NCI-H2081 treated with DMSO at 0.1 percent for 48 hours (cell line): ENCODE measurements at places on chromosomes 7 and 10.

DNA sequence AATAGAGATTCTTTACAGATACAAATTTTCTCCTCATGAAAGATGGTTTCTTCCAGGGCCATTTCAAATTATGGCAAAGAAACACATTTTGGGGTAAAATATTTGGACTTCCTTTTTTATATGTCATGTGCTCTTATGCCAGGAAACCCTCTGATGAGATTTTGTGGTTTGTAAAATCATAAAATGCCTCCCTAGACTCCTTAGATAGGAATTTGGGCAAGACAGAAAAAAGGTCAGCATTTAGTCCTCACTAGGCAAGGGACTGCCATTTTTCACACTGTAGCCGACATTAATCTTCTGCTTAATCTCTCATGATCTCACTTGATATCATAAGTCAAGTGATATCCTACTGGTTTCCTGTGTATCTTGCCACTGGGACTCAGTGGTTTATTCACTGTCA lies 286.4 kb downstream of the ARHGAP12 start:
- no peak for DNase-seq

DNA sequence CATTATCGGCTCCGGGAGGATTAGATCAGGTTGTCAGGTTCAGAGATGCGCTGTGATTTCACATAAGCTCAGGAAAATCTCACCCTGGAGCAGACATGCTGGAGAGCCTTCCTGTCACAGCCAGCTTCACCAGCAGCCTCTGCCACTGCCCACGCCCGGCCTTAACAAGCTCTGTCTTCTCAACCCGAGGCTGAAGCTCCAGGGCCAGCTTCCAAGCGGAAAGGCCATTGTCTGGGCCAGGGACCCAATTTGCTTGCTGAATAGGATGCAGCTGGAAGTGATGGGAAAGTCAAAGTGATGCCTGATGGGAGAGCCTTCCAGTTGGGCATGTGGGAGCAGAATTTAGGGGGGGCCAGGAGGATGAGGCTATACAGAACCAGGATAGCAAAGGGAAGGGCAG lies 36.3 kb downstream of the C10orf105 start:
- DNase-seq, result no peak

DNA sequence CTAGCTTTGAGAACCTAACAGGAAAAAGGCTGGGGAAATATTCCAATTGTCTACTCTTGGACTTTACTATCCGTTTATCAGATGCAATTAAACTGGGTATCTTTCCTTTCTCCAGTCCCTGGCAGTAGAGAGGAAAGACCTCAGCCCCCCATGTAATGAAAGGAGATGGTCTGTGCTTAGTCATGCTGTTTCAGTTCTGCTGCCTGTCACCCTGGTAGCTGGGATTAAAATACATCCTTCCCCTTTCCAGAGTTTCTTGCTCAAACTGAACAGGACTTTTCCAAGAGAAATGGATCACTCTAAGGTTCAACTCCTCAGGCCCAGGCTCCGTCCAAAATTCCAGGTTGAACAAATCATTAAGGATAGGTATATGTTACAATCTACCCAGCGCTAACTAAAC lies 202.9 kb downstream of the PTEN start:
- DNase-seq, result no peak

DNA sequence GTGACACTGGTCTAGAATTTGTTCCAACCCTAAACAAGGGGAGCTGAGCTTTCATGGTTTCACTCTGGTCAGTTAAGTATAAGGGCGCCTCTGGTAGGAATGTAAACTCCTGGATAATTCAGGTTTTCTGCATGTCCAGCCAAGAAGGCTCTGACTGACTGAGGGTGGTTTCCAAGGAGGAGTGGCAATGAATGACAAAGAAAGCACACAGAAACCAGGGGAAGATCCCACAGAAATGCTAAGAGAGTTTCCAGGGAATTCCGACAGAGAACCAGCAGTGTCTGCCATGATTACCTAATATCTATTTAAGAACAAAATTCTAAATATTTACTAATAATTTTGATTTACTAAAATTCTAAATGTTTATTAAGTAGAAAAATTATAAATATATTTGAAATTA lies 27.3 kb upstream of the NRG3 start:
- DNase-seq, result no peak

GRCh38 chr10:5095687-5096086 lies 1.5 kb downstream of the AKR1C3 start:
- DNase-seq, result no peak

GRCh38 chr10:43803791-43804190 lies 155.1 kb upstream of the ZNF32 start:
- DNase-seq, result no peak

- no peak for DNase-seq
Observed at GRCh38 chr7:28483112-28483511, 70.8 kb downstream of the CREB5 start.

- DNase-seq, result no peak
Observed at GRCh38 chr7:110938165-110938564, 152.8 kb upstream of the LRRN3 start.

- no peak for DNase-seq
Observed at GRCh38 chr10:74047871-74048270, 50.0 kb downstream of the VCL start.

DNA sequence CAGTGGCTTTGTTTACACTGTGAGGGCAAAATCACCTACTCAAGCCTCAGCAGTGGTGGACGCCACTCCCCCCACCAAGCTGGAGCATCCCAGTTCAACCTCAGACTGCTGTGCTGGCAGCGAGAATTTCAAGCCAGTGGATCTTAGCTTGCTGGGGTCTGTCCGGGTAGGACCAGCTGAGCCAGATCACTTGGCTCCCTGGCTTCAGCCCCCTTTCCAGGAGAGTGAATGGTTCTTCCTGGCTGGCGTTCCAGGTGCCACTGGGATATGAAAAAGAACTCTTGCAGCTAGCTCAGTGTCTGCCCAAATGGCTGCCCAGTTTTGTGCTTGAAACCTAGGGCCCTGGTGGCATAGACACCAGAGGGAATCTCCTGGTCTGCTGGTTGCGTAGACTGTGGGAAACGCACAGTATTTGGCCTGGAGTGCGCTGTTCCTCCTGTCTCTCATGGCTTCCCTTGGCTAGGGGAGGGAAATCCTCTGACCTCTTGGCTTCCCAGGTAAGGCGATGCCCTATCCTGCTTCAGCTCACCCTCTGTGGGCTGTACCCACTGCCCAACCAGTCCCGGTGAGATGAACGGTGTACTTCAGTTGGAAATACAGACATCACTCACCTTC lies 398.5 kb downstream of the ATRNL1 start:
- no peak for DNase-seq

DNA sequence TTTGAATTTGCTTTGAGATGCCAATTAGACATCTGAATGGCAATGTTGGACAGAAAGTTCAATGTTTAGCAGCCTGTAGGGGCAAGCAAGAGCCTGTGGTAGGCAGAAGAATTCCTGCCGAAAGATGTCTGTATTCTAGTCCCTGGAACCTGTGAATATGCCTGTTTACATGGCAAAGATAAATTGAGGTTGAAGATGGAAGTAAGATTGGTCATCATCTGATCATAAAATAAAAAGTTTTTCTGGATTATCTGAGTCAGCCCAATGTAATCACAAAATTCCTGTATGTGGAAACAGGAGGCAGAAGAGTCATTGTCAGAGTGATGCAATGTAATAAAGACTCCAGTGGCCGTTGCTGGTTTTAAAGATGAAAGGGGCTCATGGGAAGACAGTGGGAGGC lies 430.5 kb downstream of the MDFIC start:
- DNase-seq, result no peak

DNA sequence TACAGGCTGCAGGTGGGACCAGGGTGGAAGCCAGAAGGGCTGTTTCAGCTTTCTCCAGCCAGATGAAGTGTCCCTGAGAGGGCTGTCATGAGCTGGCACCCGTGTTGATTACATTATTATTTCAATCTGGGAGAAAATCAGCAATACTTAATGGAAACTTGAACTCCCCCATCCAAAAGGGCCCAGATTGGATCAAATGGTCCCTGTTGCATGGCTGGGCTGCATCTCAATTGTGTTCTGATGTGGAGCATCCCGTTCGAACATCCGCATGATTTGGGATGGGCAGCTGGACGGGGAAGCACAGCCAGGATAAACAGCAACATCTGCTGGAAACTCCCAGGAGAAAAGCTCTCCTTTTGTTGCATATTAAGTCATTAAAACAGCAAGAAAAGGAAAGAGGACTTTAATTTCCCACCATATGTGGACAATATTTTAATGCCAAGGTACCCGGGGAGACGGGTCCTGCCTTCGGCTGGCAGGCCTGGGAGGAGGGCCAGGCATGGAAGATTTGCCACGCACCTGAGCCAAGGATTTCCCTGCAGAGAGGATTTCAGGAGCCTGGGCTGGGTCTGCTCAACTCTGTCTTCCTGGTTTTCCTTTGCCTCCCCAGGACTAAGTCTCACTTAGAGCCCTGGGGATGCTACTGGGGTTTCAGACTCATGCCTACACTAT lies 52.4 kb downstream of the NPTX2 start:
- no peak for DNase-seq

DNA sequence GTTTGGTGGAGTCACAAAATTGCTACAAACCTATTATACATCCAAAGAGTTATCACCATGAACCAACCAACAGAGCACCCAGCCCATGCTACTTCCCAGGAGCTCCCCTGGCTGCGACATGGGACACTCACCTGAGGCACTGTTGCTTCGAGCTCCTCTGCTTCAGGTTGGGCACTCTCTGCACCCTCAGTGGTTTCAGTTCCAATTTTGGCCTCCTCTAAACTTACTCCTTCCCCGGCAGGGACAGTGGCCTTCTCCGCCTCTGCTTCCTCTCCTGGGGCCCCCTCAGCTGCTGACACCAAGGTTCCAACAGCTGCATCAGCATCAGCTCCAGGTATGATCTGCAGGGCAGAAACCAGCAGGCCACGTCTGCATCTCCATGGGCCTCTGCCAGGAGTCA lies 120.4 kb upstream of the TARP start:
- no peak for DNase-seq

GRCh38 chr10:72525689-72526088 lies 100.2 kb downstream of the MICU1 start:
- no peak for DNase-seq

GRCh38 chr10:60718886-60719285 lies 59.4 kb upstream of the CDK1 start:
- no peak for DNase-seq

GRCh38 chr7:111958896-111959295 lies 247.3 kb downstream of the DOCK4 start:
- peak; percentile 52 for DNase-seq

- no peak for DNase-seq
Observed at GRCh38 chr7:33685981-33686683, 219.2 kb upstream of the BMPER start.

- no peak for DNase-seq
Observed at GRCh38 chr7:154469652-154470051, 417.5 kb downstream of the DPP6 start.

- DNase-seq, result no peak
Observed at GRCh38 chr10:81068460-81068859, 530.8 kb downstream of the SH2D4B start.

- DNase-seq, result no peak
Observed at GRCh38 chr10:93599778-93600177, 1.3 kb downstream of the RBP4 start.

- no peak for DNase-seq
Observed at GRCh38 chr7:77181734-77182133, 17.9 kb downstream of the FGL2 start.

DNA sequence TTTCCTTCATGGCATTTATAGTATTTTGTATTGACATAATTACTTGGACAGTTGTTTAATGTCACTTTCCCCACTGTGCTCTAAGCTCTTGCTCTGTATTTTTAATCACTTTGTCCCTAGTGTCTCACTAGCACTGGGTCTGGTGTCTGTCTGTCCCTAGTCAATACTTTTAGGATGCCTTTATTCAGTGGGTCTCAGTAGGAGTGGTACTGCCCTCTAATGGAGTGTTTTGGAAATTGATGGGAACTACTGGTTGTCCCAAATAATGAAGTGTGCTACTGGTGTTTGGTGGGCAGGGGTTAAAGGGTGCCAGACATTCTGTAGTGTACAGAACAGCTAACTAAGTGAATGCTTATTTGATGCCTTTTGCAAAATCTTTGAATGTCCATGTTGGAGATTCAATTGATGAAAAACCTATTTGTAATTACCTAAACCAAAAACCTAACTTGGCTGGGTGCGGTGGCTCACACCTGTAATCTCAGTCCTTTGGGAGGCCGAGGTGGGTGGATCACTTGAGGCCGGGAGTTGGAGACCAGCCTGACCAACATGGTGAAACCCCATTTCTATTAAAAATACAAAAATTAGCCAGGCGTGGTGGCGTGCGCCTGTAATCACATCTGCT lies 33.3 kb downstream of the CDK14 start:
- DNase-seq, result peak; percentile 38

- DNase-seq, result no peak
Observed at GRCh38 chr7:50347693-50348092, 43.2 kb downstream of the IKZF1 start.

DNA sequence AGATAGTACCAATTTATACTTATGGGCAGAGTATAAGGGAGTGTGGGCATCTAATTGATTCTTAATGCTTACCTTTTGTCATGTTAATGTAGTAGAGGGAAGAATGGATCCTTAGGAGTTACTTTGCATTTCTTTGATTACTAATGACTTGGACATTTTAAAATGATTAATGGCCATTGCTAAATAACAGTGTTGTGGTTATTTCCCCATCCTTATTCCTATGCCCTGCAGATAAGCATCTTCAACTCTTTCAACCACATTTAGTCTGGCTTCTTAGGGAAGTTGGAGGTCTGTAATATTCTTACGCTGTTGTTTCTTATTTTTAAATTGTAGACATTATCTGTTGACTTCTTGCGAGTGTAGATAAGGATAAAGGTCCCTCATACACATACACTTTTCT lies 37.2 kb downstream of the KAT6B start:
- no peak for DNase-seq

GRCh38 chr10:118768041-118768919 lies 13.5 kb upstream of the CACUL1 start:
- DNase-seq, result no peak

- DNase-seq, result no peak
Observed at GRCh38 chr10:77981281-77981680, 48.0 kb downstream of the POLR3A start.

DNA sequence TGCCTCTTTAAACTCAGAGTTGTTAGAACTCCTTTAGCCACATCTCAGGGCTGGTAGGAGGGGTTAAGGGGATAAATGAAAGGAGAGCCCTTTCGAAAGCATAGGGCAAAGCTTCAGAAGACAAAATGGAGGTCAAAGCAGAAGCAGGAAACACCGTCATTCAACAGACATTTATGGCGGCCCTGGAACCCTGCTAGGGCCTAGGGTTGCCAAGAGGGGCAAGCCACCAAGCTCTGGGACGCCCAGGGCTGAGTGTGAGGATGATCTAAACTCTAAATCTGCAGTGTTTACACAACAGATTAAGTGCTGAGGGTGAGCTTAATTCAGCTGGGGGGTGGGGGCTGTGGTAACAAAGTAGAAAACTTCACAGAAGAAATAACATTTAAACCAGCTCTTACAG lies 79.0 kb upstream of the NFE2L3 start:
- no peak for DNase-seq

GRCh38 chr10:24962995-24963394 lies 10.6 kb upstream of the PRTFDC1 start:
- DNase-seq, result no peak

DNA sequence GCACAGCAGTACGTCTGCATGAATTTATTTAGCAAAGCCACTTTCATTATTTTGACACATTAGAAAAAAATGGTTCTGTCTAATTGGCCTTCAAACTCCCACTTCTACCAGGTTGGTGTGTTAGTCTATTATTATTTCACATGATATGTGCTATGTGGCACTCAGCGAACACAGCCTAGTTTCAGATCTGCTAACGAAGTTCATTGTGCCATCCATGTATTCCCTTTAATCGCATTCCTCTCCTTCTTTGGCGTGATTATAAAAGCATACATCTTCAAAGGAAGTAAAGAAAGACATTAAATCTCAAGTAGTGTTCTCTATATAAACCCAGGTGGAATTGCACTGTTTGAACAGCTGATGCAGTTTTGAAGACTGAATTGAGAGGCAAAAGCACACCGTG lies 96.4 kb upstream of the CACNA2D1 start:
- DNase-seq, result peak; percentile 79
